GM12878 (cell line): ENCODE measurements at places on chromosomes 7 and 10. TPM values are rescaled to one million over a fixed set of nuclear protein-coding genes. Genes with fewer than 3 reads are reported as not detected.

The PRLHR gene
- polyA plus RNA-seq = not detected in 2 replicates

The CYP2C9 gene
- polyA plus RNA-seq = not detected in 2 replicates

The ASL gene
- polyA plus RNA-seq = 30.5 and 32.1 TPM in 2 replicates

The STARD3NL gene
- 121 and 128 TPM in 2 replicates for polyA plus RNA-seq

The HECW1 gene
- polyA plus RNA-seq = not detected in 2 replicates

The MMD2 gene
- polyA plus RNA-seq = not detected in 2 replicates

The PILRA gene
- 6.8 and 7.2 TPM in 2 replicates for polyA plus RNA-seq

The HOXA13 gene
- polyA plus RNA-seq = not detected in 2 replicates

The MCMBP gene
- 79.8 and 80.8 TPM in 2 replicates for polyA plus RNA-seq

The RNF32 gene
- 6.2 and 7.2 TPM in 2 replicates for polyA plus RNA-seq

The RAB18 gene
- polyA plus RNA-seq = 88.3 and 94.8 TPM in 2 replicates

The CYP26C1 gene
- not detected in 2 replicates for polyA plus RNA-seq

The ODAD2 gene
- polyA plus RNA-seq = not detected in 2 replicates
